ENCODE measurements at places on chromosomes 12 and 14.
A peak's percentile ranks its signal among the peaks of the same experiment; 100 is the strongest.

DNA sequence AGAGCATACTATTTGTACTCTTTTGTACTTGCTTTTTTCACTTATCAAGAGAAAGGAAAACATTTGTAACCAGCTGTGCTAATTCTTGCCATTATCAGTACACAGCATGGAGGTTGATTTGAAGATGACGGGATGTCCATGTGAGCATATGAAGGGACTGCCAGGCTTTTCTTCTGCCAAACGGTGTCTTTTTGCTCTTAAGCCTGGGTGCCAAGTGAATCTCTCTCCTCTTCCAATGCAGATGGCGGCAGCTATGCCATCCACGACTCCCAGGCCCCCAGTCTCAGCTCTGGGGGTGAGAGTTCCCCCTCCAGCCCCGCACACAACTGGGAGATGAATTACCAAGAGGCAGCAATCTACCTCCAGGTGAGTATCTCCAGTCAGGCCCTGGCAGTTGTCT, 38.9 kb downstream of the TPCN1 start:
- no peak for DNase-seq

- DNase-seq = no peak
These were observed 45.5 kb upstream of the C14orf180 start for GRCh38 chr14:104534036-104534435.

DNA sequence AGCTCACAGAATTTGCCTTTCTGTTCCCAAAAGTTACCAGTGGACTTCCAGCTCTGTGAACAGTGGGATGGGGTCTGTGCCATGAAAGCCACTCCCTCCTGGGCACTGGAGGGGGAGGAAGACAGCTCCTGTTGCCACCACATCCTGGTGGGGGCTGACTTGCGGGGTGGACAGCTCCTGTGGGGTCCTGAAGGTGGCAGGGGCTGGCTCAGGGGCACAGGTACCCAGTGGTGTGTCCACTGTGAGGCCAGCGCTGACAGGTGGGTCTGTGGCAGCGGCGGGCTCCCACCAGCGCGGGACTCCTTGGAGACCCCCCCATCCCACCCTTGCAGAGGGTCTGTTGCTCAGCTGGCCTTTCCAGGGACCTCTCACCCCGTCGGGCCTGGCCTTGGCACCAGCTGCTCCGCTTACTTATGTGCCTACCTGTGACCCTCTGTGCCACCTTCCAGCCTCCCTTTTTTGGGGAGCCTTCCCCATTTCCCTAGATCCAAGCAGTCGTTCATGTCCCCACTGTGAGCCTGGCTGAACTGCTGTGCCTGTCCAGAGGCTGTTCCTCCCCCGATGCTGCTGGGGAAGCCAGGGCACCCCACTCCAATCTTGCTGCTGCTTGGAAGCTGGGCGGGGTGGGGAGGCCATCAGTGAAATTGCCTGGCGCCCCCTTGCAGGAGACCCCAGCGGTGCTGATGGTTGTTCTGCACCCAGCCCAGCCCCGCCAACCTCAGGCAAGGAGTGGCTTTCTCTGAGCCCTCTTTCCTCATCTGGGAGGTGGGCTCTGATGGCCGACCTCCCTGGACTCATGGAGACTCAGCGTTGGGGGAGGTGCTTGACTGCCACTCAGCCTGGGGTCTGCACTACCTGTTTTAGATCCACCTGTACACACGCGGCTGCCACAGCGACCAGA, 2.2 kb downstream of the TEDC1 start:
- DNase-seq = no peak

- no peak for DNase-seq
These were observed 425.6 kb downstream of the NRXN3 start for GRCh38 chr14:78595797-78596196.

DNA sequence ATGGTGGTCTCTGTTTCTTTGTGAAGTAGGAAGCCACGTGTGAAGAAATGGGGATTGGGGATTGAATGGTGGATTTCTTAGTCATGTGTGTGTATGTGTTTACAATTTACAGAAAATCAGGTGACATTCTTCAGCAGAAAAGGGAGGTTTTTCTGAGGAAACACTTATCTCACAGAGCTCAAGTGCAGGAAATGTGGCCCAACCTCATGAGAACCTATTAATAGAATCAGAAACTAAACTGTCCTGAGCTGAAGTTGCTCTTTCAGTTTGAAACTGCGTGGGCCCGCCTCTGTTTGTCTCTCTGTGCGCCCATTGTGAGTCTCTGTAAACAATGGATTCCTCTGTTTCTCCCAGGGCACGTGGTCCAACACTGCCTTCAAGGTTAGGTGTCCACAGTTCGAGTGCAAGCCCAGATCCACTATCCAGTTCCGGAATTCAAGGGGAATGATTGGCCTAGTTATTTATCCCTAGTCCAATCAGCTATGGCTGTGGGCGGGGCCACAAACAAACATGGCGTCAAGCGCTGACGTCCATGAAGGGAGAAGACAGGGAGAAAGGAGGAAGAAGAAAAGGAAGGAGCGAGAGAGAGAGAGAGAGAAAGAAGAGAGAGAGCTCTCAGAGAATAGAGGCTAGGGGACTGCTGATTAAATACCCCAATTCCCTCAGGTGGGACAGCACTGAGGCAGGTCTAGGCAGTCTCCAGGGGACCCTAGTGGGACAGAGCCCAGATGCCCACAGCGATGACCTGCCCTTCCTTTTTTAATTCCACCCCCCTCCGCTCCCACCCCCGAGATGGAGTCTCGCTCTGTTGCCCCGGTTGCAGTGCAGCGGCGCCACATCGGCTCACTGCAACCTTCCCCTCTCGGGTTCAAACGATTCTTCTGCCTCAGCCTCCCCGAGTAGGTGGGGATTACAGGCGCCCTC, 31.4 kb upstream of the C12orf76 start:
- peak; percentile 42 for DNase-seq

DNA sequence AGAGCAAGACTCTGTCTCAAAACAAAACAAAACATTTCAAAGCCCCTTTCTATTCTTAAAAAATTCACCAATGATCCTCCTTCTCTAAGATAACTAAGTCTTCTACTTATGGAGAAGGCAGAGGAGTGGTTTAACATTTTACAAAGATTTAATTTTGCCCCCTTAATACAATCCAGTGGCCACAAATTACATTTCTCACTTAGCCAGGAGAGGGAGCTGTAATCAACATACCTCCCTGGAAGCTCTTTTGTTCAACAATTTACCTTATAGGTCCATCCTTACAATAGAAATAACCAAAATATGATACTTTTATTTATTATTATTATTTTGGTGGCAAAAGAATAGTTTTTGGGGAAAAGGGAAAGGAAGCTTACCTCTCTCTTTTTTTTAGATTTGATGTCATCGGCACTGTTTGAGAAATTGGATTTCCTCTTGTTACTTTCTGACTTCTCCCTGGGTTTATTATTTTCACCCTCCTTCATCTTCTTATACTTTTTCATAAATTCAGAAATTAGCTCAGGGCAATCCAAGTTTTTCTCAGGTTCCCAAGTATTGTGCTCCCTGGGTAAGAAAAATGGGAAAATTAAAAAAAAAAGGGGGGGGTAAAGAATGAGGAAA, 28.1 kb downstream of the CBX5 start:
- DNase-seq = no peak

- DNase-seq = no peak
These were observed 408.7 kb upstream of the NOVA1 start for GRCh38 chr14:27006570-27006969.

All from activated T-helper 1 cell treated with anti-CD3 and anti-CD28 coated beads, Interleukin-2, amount 50 U/mL, for 16 hours (primary cell).